ENCODE measurements at places on chromosomes 16 and 17. TPM values are rescaled to one million over a fixed set of nuclear protein-coding genes. Genes with fewer than 3 reads are reported as not detected.

Gene PRSS53
- total RNA-seq: 4.4 TPM

Gene CBX2
- 2.5 TPM for total RNA-seq

Gene MC1R
- 1.7 TPM for total RNA-seq

- ATAC-seq: no peak
Measured at GRCh38 chr16:84541999-84542817, 37.7 kb upstream of the MEAK7 start.

GRCh38 chr16:86072328-86073102 lies 173.6 kb downstream of the IRF8 start:
- ATAC-seq: peak; percentile 58

GRCh38 chr16:30837904-30838303 lies 50.9 kb upstream of the ZNF629 start:
- no peak for ATAC-seq

GRCh38 chr17:29238133-29238850 lies 8.4 kb upstream of the CRYBA1 start:
- no peak for ATAC-seq

GRCh38 chr16:84050316-84050715 lies 7.7 kb upstream of the SLC38A8 start:
- no peak for ATAC-seq

GRCh38 chr17:31580706-31581490 lies 189.4 kb downstream of the RAB11FIP4 start:
- ATAC-seq: peak; percentile 82

DNA sequence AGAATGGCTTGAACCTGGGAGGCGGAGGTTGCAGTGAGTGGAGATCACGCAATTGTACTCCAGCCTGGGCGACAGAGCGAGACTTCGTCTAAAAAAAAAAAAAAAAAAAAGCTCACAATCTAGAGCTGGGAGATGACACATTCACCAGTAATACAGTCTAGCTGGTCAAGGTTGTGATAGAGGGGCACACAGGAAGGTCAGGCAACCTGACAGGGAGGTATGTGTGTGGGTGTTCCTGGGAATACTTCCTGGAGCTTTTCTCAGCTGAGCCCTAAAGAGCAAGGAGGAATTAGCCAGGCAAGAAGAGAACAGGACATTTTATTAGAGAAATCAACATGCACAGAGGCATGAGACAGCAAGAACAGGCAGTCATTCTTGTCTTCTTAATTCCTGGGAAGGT lies 216.7 kb downstream of the SHISA9 start:
- no peak for ATAC-seq

Data from gastroesophageal sphincter (tissue), 4 donors.